ENCODE measurements at places on chromosomes 4 and X. TPM values are rescaled to one million over a fixed set of nuclear protein-coding genes. Genes with fewer than 3 reads are reported as not detected.

DNA sequence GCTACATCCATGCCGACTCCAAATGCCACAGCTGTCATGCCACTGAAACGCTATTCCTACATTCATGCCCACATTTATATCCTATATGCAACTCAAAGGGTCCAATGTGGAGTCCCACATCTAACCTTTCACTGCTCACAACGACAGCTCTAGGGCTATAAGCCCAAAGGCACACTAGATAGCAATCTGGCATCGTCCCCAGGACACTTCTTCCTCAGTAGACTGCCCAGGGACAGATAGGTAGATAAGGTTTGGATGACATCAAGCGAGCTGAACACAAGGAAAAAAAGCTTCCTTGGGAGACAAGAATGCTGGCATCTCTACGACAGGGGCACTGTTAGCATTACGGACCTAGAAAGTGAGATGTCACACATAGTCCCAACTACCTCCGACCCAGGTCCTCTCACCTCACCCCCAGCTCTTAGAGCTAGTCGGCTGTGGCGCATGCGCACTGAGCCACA lies 685 bp downstream of the RAB9B start:
- DNase-seq: no peak

GRCh38 chrX:136219893-136220292 lies 31.3 kb downstream of the MAP7D3 start:
- DNase-seq: no peak

GRCh38 chr4:22554670-22555069 lies 38.8 kb upstream of the ADGRA3 start:
- DNase-seq: no peak

GRCh38 chr4:71550220-71551165 lies 211.7 kb downstream of the SLC4A4 start:
- no peak for DNase-seq

DNA sequence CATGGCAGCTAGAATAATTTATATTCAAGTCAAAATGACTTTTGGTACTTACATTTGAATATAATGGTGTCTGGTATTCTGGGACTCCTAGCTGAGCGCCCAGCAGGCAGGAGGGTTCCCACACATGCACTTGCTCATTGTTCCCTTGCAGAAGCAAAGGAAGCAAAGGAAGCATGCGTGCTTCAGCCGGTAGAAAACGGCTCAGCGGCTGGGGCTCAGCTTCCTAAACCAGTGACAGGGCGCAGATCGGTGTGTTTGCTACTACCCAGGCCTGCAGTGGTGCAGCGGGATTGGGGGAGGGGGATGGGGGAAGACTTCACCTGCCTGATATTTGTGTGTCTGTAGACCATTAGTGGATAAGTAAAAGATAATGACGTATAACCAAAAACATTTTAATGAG lies 978.3 kb upstream of the TENM3 start:
- no peak for DNase-seq

GRCh38 chr4:123469245-123469644 lies 72.7 kb downstream of the SPRY1 start:
- DNase-seq: no peak

DNA sequence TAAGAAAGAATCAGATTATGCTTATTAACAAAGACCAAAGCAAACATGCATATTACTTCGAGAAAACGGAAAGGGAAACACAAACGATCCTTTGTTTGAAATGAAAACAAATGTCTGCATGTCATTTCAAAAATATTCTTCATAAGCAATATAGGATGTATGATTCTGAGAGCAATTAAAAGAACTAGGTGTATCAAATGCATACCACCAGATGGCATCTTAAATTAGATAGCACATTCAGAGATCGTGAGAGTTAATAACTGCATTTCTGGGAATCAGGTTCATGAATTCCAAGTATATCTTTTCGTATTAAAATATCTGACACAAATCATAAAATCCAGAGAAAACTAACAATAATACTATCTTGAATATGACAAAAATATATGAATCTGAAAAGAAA lies 159.5 kb downstream of the PPP3CA start:
- no peak for DNase-seq

PNCK gene
- 0.54 TPM for polyA plus RNA-seq

PDCL2 gene
- polyA plus RNA-seq: 0.36 TPM
